ENCODE measurements at places on chromosomes 1 and 21.

GRCh38 chr1:96011606-96012005, 710.0 kb upstream of the PTBP2 start:
- no peak for DNase-seq

DNA sequence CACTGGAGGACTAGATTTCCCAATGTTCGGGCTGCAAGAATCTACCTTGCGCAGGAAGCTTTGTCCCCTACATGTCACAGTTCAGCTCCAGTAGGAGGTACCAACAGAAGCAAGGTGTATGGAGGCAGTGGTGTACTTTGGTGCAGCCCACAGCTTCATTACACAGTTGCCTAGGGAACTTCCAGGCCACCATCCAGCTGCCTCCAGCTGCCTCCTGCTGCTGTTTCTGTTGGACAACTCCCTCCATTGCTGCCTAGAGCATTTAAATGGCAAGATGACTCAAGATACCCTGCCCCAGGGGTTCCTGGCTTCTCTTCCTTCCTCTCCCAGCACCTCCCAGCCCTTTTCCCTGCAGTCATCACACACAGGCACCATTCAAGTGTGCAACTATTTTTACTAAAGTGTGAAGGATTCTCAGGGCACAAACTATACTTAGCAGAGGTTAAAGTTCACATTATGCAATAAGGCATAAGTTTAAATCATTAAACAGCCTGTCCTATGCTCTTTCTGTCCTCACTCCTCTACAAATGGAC, 39.0 kb upstream of the ATP1A1 start:
- DNase-seq, result no peak

GRCh38 chr1:173062150-173062938, 11.6 kb upstream of the TNFSF18 start:
- DNase-seq, result peak; percentile 64

DNA sequence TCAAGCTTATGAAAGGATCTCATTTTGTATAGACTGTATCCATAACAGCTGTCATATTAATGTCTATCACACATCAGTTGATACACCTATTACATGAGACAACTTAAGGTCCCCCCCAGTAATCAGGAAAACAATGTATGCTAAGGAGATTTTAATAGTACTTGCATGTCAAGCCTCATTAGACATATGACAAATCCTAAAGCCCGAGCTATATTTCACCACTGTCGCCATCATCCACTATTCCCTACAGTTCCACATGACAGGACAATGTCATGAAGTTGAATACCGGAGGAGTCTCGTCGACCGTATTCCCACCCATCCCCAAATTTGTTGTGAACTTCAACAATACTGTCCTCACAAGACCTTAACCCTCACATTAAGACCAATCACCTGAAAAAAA, 3.4 kb downstream of the HMGN1 start:
- DNase-seq, result no peak

GRCh38 chr1:17447501-17447992, 8.1 kb upstream of the RCC2 start:
- no peak for DNase-seq

- no peak for DNase-seq
These were observed 118.2 kb downstream of the RRAGC start for GRCh38 chr1:38741341-38741740.

GRCh38 chr1:24300971-24301784, 18.0 kb upstream of the GRHL3 start:
- DNase-seq, result no peak

GRCh38 chr1:153515504-153516394, 20.0 kb downstream of the S100A6 start:
- no peak for DNase-seq

GRCh38 chr1:54006508-54006907, 11.5 kb downstream of the LDLRAD1 start:
- DNase-seq, result no peak

DNA sequence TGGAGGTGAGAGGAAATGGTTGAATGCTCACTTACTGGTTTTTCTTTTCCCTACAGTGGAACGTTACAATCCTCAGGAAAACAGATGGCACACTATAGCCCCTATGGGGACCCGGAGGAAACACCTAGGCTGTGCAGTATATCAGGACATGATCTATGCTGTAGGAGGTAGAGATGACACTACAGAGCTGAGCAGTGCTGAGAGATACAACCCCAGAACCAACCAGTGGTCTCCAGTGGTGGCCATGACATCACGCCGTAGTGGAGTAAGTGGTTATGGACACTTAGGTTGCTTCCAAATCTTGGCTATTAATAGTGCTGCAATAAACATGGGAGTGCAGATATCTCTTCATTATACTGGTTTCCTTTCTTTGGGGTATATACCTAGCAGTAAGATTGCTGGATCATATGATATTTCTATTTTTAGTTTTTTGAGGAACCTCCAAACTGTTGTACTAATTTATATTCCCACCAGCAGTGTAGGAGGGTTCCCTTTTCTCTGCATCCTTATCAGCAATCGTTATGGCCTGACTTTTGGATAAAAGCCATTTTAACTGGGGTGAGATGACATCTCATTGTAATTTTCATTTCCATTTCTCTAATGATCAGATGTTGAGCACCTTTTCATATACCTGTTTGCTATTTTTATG, 48.8 kb upstream of the DARS2 start:
- DNase-seq, result no peak

GRCh38 chr1:248243204-248243603, 12.0 kb downstream of the OR2M4 start:
- DNase-seq, result peak; percentile 5

- DNase-seq, result no peak
These were observed 99.7 kb downstream of the GLIS1 start for GRCh38 chr1:53639251-53639763.

DNA sequence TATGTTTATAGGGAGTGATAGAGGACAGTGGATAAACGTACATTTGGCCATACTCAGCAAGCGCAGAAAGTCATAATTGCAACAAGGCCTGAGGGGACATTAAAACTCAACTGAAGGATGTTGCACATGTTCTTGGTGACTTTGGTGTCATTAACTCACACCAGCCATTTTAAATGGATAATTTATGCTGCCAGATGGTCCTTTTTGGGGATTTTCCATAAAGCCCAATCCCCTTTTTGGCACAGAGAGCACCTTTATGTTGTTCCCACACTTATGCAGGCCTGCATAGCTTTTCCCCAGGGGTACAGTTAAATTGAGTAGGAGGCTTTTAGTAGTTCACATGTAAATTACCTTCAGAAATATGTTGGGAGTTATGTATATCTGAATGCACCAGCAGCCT, 279.6 kb downstream of the NFIA start:
- DNase-seq, result no peak

DNA sequence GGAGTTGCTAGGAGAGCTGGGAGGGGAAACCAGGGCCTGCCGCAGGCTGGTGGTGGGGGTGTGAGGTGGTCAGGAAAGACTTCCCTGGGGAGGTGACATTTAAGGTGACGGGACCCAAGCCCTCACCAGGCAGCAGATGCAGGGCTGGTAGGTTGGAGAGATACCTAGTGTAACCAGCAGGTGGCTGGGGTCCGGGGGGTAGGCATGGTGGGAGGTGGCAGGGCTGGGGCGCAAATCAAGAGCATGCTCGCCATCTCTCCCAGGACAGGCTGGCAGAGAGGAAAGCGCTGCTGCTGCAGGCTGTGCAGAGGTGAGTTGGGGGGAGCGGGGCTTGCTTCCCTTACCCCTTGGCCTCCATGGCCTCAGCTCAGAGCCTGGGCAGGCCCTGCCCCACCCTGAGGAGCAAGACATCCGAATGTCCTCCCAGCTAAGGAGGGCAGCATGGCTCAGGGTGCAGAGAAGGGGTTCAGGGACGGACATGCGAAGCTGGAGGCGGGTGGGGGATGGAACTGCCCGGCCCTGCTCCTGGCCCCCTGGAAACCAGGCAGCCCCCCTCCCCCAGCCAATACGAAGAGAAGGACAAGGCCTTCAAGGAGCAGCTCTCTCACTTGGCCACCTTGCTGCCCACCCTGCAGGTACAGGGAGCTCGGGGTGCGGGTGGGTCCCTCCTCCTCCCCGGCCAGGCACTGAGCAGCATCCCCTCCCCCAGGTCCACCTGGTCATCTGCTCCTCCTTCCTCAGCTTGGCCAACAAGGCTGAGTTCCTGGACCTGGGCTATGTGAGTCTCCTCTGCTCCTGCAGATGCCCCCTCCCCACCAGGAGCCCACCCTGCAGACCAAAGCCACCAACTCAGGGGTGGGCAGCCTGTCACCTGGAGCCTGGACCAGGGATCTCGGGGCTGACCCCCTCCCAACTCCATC, 4.0 kb downstream of the RNF207 start:
- DNase-seq, result no peak

DNA sequence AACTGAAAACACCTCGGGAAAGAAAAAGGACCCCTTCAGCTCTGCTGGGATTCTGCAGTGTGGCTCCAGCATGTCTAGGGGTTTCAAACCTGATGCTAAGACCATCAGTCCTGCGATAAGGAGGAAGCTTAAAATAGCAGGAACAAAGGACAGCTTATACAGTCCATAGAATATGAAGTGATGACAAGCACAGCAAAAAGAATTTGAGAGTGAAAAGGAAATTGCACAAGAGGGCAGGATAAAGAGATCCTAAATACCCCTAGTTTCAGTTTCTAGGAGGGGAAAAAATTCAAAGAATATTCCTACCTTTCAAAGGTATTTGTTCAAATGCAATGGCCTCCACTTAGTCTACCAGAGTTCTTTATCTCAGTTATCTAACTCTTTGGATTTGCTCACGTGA, 171.4 kb downstream of the TGFB2 start:
- no peak for DNase-seq

DNA sequence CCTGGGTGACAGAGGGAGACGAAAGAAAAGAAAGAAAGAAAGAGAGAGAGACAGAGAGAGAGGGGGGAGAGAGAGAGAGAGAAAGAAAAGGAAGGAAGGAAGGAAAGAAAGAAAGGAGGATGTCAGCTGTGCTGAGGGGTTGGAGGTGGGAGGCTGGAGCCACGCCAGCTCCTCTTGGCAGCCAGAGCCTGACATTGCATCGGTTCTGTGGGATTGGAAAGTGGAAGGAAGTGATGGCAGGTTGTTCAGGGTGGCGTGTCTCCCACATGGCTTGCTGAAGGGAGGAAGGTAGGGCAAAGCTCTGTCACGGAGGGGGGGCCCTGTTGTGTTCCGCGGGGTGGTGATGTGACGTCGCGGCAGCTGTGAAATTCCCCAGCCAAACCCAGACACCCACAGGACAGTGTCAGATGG, 30.7 kb downstream of the EIF2D start:
- DNase-seq, result no peak

DNA sequence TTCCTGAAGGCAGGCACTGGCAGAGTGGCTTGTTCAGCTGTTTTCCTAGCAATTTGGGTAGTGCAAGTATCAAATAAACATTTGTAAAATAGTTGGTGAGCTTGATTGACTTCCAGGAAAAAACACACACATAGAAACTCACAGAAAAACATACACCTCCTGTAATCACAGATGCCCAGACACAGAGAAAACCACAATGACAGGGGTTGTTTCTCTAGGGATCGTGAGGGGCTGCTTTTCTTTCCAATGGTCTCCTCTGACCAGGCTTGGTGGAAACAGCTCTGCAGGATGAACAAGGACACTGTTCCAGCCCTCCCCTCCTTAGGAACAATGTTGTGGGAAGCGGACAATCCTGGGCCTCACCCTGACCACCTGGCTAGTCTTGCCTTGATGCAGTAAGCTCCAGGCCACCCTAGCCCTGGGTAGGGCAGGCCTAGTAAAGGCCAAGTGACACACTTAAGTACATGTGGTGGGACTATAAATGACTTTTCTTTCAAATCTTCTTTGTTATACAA, 142.5 kb upstream of the HMGB4 start:
- no peak for DNase-seq

- peak; percentile 84 for DNase-seq
These were observed 27.5 kb downstream of the TRIM45 start for GRCh38 chr1:117093870-117094621.

Measured in HFF-Myc (cell line).